Thymus (tissue), 14 donors: ENCODE measurements at places on chromosomes 6 and 20.
A peak's percentile ranks its signal among the peaks of the same experiment; 100 is the strongest.

GRCh38 chr6:53892707-53893106 is 97.9 kb downstream of the LRRC1 start:
- DNase-seq: no peak

GRCh38 chr20:63889241-63890200 is 5.4 kb upstream of the DNAJC5 start:
- DNase-seq: no peak

DNA sequence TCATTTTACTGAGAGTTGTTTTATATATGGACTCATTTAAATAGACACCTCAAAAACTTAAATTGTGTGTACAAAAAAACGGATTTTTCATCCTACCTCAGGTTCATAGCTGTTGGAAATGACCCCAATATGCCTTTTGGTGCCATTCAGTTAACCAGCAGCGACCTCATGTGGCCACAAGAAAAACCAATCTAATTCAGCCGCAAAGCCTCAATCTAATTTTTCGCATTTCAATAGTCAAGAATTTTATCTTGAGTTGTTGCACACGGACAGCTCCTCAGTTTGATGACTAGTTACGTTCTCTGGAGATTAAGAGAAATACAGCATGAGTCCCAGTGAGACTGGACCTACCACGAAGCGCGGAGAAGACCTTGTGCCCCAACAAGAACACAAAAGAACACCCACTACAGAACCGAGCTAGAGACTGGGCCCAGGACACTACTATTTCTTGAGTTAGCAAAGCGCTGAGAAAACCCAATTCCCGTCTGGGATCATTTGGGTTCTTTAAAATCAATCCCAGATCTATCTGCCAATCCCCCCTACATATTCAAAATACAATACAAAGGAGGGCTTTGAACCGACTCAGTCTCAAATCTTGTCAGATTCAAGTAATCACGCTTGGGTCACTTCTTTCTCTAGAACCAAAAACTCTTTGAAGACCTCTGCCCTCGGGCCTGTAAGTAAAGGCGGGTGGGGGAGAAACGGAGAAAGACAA is 1.1 kb downstream of the TCP11 start:
- peak; percentile 29 for DNase-seq

DNA sequence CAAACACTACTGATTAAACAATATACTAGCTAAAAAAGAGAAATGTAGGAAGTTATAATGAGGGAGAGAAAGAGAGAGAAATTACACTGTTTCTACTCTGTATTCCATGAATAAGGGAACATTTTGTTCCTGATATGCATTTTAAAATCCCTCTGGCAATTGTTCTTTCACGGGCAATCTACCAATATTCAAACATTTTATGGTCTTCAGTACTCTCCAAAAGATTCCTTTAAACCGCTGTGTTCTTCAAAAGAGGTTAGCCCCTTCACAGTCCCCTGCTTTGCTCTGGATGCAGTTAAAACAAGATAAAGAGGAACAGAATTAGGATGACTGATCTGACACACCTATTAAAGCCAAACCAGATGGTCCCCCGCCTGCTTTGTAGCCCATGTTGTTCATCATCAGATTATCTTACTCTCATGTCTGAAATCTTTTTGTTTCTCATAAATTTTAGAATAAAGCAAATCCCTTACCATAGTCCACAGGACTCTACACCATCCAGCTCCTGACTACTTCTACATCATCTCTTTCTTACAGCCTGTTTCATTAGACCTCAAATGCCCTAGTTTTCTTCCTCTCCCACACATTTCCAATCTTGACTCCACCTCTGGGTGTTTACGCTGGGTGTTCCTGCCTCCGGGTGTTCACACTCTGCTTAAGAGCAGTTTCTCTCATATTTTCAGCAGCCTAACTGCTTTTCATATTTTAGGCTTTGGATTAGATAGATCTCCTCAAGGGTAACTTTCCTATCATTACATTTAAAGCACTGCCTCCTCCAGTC is 399.7 kb downstream of the COL12A1 start:
- no peak for DNase-seq

DNA sequence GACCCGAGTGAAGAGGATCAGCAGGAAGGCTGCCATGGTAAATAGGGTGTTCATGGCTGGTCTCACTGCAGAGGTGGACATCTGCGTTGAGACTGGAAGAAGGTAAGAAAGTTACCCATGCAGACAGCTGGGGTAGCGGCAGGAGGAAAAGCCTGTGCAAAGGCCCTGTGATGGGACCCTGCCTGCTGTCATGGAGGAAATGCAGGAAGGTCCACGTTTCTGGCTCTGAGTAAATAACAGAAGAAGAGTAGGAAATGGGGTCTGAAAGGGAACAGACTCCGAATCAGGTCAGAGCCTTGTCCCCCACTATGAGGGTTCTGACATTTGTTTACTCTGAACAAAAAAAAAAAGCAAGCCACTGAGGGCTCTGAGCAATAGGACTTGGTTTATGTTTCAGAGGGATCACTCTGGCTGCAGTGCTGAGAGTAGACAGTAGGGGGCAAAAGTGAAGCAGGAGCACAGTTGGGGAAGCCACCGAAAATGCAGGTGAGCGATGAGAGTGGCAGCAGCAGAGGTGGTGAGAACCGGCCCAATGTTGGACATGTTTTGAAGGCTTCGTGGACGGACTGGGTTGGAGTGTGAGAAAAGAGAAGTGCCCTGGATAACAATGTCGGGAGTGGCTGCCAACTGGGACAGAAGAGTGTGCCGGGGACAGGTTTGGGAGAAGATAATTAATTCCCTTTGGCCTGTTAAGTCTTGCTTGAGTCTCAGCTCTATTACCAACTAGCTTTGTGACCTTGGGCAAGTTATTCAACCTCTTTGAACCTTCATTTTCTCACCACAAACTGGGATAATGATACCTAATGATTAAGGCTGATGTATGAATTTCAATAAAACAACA is 57.9 kb upstream of the MAP7 start:
- DNase-seq: peak; percentile 77

DNA sequence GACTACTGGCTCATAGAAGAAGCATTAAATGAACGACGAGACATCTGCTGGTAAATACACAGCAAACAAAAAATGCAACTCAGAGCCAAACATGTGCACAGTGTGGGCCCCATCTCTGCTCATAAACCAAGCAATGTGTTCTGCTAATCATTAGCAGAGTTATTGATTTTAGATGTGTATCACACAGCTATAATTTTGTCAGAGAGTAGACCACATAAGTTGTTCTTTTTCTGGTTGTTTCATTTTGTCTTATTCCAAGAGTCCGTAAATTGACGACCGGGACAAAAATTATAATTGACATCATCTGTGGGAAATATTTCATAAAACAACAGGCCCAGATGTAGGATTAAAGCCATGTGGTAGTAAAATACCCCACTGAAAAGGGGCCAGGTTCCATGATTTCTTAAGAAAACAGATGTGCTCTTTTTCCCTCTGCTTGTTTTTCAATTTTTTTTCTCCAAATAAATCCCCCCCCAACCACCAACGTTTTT is 423.6 kb downstream of the HAO1 start:
- no peak for DNase-seq

- no peak for DNase-seq
Measured at GRCh38 chr6:170575250-170575649, 9.2 kb downstream of the PDCD2 start.

GRCh38 chr20:38870733-38871559 is 55.3 kb upstream of the FAM83D start:
- no peak for DNase-seq

GRCh38 chr6:106731144-106731842 is 101.9 kb downstream of the QRSL1 start:
- no peak for DNase-seq

DNA sequence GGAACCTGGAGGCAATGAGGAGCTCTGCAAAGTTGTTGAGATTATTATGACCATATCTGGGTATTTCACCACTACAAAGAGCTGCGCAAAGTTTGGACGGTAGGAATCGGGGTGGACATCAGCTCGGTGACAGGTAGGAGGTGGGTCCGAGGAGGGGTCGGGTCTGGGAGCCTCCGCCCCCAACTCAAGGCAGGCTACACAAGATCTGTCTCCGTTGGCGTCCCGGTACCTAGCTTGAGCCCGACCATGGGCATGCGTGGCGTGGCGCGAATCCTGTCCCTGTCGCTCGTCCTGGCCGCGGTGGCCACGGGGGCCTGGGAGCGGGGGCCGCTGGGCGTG is 40.2 kb upstream of the ZNFX1 start:
- DNase-seq: no peak

DNA sequence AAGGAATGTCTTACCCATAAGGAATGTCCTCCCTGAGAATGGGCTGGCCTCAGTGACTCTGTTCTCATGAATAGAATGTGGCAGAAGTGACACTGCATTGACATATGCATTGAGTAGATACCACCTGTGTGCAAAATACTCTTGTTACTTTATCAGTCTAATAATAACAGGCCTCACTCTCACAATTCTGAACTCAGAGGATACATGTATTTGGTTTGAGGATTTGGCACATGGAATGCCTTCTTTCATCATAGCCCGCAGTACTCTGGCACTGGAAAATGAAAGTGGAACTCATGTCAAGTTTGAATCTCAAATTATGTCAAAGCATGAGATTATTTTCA is 52.9 kb upstream of the PLCB4 start:
- DNase-seq: no peak

- no peak for DNase-seq
Measured at GRCh38 chr6:77178821-77179220, 284.5 kb downstream of the HTR1B start.
